ENCODE measurements at places on chromosomes 6 and 20. TPM values are rescaled to one million over a fixed set of nuclear protein-coding genes. Genes with fewer than 3 reads are reported as not detected.

Gene RBPJL
- total RNA-seq = not detected

Gene RSPO3
- total RNA-seq = 2.1 TPM

Gene OPN5
- not detected for total RNA-seq

Gene SUMO4
- total RNA-seq = 5.1 TPM

Gene CTCFL
- total RNA-seq = not detected

Gene NKAIN4
- not detected for total RNA-seq

Gene STX11
- 3.0 TPM for total RNA-seq

Gene COX4I2
- not detected for total RNA-seq

Gene TPMT
- 33.0 TPM for total RNA-seq

Gene RAB23
- total RNA-seq = 5.1 TPM

Gene BPIFB4
- not detected for total RNA-seq

Gene PTGIS
- total RNA-seq = 30.5 TPM

Gene CYP39A1
- 3.3 TPM for total RNA-seq

DNA sequence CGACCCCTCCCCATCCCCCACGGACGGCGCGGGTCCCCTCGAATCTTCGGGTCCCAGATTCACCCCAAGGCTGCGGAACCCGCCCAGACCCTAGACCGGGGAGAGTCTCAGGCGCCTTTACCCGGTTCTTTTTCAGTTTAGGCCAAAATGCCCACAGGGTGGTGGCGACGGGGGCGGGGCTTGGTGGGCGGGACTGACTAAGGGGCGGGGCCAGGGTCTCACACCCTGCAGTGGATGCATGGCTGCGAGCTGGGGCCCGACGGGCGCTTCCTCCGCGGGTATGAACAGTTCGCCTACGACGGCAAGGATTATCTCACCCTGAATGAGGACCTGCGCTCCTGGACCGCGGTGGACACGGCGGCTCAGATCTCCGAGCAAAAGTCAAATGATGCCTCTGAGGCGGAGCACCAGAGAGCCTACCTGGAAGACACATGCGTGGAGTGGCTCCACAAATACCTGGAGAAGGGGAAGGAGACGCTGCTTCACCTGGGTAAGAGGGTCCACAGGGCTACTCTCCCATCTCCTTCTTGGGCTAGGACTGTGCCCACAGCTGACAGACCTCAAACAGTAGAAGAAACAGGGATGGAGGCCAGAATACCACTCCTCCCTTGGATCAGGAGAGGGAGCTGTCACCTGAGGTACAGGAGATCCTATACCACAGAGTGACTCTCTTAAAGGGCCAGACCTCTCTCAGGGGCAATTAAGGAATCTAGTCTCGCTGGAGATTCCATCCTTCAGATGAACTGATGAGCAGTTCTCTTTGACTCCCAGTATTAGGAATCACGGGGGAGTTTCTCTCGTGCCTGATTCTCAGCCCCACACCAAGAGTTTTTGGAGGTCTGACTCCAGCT is 942 bp downstream of the HLA-E start:
- no peaks in the 10 kb centered on the region for H3K27me3 ChIP-seq
- H3K4me3 ChIP-seq = peak overlapping the region; percentile 100
- H3K4me1 ChIP-seq = peaks cover 28% of the 10 kb centered on the region
- DNase-seq = peak; percentile 83
- H3K36me3 ChIP-seq = no peaks in the 10 kb centered on the region

- no peaks in the 10 kb centered on the region for H3K36me3 ChIP-seq
- H3K4me1 ChIP-seq = peaks cover 11% of the 10 kb centered on the region
- no peak for DNase-seq
- H3K4me3 ChIP-seq = no peak overlapping the region
These were observed 98.2 kb upstream of the HDGFL1 start for GRCh38 chr6:22471132-22471690.

DNA sequence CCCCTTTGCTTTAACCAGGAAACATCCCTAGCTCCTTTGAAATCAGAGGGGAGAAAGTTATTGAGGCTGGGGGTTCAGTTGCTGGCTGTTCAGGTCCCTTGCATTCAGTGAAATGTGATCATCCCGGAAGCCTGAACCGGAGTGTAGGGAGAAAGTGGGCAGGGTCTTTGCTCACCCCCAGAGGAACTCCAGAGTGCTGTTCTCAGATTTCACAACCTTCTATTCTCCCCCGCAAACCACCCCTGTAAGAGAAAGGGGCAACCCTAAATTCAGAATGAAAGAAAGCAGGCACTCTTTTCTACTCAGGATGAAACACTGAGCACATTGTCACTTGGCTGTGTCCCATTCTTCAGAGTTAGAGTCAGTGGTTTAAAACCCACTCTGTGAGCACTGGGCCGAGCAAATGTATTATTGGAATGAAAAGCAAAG is 139.8 kb downstream of the KHDC1L start:
- no peaks in the 10 kb centered on the region for H3K4me1 ChIP-seq
- no peaks in the 10 kb centered on the region for H3K27me3 ChIP-seq

- H3K36me3 ChIP-seq = no peaks in the 10 kb centered on the region
- no peaks in the 10 kb centered on the region for H3K27me3 ChIP-seq
- H3K4me3 ChIP-seq = no peak overlapping the region
- no peaks in the 10 kb centered on the region for H3K4me1 ChIP-seq
These were observed 461.8 kb downstream of the PKHD1 start for GRCh38 chr6:51625566-51625965.

DNA sequence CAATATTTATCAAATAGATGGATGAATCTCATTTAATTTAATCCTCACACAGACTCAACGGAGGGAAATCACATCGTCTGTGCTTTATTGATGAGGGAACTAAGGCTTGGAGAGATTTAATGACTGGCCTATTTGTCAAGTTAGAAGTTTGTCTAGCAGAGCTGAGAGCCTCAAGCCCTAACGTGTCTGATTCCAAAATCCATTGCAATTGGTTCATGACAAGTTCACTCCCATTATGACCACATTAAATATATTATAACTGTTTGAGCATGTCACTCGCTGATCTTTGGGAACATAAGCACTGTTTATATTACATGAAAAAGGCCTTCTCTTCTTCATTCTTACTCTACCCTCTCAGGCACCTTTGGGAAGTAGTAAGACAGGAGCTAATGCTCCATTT is 89.4 kb upstream of the SIRPA start:
- H3K27me3 ChIP-seq = no peaks in the 10 kb centered on the region
- H3K4me1 ChIP-seq = peaks cover 22% of the 10 kb centered on the region
- no peak overlapping the region for H3K27ac ChIP-seq
- DNase-seq = no peak
- no peak overlapping the region for H3K4me3 ChIP-seq
- H3K36me3 ChIP-seq = no peaks in the 10 kb centered on the region

- H3K4me1 ChIP-seq = no peaks in the 10 kb centered on the region
- no peak for DNase-seq
- H3K27me3 ChIP-seq = no peaks in the 10 kb centered on the region
- H3K36me3 ChIP-seq = no peaks in the 10 kb centered on the region
- no peak overlapping the region for H3K27ac ChIP-seq
These were observed 27.8 kb downstream of the ZNF451 start for GRCh38 chr6:57117796-57118195.

DNA sequence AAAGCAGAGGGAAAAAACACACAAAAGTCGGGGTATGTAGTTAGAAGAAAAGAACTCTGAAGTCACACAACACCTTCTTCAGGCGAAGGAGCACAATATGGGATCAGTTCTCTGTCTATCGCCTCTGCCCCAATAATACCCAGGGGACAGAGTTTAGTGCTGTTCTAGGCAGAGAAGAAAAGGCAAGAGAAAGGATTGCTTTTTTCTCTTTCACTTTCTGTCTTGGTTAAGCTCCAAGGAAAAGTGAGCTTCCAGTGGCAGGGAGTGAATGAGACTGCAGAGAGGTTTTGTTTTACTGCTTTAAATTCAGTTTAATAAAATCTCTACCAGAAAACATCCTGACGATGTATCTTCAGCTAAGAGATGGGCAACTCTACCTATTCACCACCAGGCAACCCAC is 86.6 kb upstream of the STXBP5 start:
- H3K27ac ChIP-seq = no peak overlapping the region
- peak overlapping the region; percentile 27 for H3K4me3 ChIP-seq
- no peaks in the 10 kb centered on the region for H3K4me1 ChIP-seq
- DNase-seq = no peak

GRCh38 chr20:48824830-48825565 is 2.8 kb downstream of the PREX1 start:
- no peaks in the 10 kb centered on the region for H3K4me1 ChIP-seq
- no peaks in the 10 kb centered on the region for H3K36me3 ChIP-seq
- H3K27ac ChIP-seq = peak overlapping the region; percentile 66
- DNase-seq = no peak
- peak overlapping the region; percentile 13 for H3K4me3 ChIP-seq

DNA sequence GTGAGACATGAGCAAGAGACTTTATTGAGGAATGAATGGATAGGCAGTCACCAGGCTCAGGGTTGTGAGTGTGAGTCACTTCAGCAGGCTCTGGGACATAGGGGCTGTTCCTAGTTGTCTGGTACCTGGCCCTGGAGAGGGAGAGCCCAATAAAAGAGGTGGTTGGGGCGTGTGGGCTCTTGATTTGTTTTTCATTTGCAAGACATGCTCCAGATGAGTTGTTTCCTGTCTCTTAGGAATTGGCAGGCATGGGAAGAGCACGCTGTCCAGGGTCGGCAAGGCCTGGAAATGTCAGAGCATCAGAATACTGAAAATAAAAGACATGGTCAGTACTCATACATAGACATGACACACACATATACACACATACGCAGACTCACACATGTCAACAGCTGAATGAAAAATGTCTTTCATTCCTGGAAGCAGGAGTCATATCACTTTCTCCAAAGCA is 166.3 kb upstream of the SULF2 start:
- DNase-seq = no peak
- H3K27me3 ChIP-seq = no peaks in the 10 kb centered on the region
- H3K36me3 ChIP-seq = no peaks in the 10 kb centered on the region
- H3K27ac ChIP-seq = no peak overlapping the region

DNA sequence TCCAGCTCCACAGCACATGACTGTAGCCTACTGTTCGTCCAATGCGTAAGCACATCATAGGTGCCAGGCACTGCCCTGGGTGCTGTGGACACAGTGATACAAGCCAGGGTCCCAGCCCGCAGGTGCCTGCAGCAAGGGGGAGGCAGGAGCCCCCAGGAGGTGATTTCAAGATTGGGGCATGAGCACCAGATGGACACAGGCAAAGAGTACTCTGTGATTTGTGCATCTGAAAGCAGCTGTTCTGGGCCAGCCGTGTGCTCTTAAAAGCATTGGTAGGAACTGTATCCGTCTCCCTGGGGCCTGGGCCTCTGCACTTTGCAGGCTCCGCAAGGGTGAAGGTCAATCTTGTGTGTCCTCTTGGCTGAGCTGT is 149.8 kb downstream of the SYCP2 start:
- H3K27ac ChIP-seq = no peak overlapping the region
- DNase-seq = no peak
- no peaks in the 10 kb centered on the region for H3K4me1 ChIP-seq
- H3K4me3 ChIP-seq = no peak overlapping the region

- no peaks in the 10 kb centered on the region for H3K27me3 ChIP-seq
- no peaks in the 10 kb centered on the region for H3K4me1 ChIP-seq
- DNase-seq = no peak
- no peak overlapping the region for H3K27ac ChIP-seq
- no peak overlapping the region for H3K4me3 ChIP-seq
These were observed 77.2 kb downstream of the SSR1 start for GRCh38 chr6:7235712-7236305.

DNA sequence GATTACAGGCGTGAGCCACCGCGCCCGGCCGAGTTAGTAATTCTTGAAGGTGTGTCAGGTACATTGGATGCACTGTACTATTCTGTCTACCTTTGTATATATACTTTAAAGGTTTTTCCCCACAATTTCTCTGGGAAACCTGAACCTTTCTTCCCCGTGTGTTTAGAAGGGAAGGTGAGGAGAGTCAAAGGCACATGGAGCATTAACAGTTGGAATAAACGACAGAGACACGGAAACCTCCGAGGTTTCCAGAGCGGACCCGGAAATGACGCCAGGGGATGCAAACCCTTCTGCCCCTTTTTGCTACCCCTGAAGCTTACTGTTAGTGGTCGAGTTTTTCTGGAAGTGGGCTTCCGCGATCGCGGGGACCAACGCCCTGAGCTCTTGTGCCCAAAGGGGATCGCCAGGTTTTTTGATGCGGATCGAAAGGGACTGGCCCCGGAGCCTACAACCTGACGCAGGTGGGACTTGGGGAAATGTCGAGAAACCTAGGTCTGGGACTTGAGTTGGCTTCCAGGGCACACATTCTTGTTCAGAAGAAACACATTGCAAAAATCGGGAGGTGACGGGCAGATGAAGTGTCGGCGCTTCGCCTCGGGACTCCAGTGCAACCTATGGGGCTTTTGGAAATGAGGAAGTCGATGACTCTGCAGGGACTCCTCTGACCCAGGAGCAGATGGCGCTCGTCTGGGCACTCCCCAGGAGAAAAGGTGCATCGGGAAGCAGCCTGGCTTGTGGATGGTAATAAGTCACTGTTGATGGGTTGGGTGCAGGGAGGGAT is 218.2 kb downstream of the OR2B2 start:
- H3K4me1 ChIP-seq = no peaks in the 10 kb centered on the region
- peak; percentile 45 for DNase-seq
- H3K4me3 ChIP-seq = peak overlapping the region; percentile 68
- H3K27ac ChIP-seq = peak overlapping the region; percentile 68
- H3K36me3 ChIP-seq = no peaks in the 10 kb centered on the region
- no peaks in the 10 kb centered on the region for H3K27me3 ChIP-seq

DNA sequence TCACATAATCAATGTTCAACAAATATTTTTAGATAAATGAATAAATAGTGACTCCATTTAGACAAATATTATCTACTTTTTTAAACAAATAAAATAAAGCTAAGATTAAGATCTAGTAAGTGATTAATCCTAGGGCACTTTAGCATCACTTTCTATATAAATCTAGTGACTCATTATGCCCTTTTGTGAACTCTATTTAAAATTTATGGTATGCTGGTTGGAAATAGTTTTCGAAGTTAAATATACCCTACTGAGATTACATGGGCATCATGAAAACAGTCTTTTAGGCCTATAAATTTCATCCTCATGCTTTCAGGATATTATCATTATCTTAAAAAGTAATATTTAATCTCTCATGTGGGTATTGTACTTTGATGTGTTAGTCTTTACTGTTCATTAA is 140.4 kb upstream of the UFL1 start:
- no peak overlapping the region for H3K27ac ChIP-seq
- no peaks in the 10 kb centered on the region for H3K4me1 ChIP-seq
- no peaks in the 10 kb centered on the region for H3K27me3 ChIP-seq
- H3K36me3 ChIP-seq = no peaks in the 10 kb centered on the region

DNA sequence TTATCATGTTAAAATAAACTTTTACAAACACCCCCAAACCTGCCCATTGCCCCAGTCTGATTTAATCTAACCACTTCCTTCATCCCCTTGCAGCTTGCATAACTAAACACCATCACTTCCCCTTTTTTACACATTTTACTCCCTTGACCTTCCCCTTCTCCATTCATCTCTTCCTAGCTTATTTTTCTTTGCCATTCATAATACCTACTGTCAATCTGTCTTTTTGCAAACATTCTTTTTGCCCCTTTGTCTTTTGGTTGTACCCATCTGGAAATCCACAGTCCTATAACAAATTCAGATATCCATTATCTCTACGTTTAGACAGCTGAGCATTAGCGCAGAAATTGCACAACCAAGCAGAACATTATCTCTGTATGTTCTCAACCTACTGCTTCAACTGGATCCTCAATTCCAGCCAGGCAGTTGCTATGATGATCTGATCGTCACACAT is 51.2 kb downstream of the C6orf52 start:
- H3K4me3 ChIP-seq = no peak overlapping the region
- no peaks in the 10 kb centered on the region for H3K27me3 ChIP-seq
- DNase-seq = no peak
- no peaks in the 10 kb centered on the region for H3K4me1 ChIP-seq
- no peaks in the 10 kb centered on the region for H3K36me3 ChIP-seq

GRCh38 chr20:10661261-10661660 is 12.5 kb downstream of the JAG1 start:
- no peaks in the 10 kb centered on the region for H3K27me3 ChIP-seq
- no peak overlapping the region for H3K4me3 ChIP-seq
- no peaks in the 10 kb centered on the region for H3K4me1 ChIP-seq

GRCh38 chr6:159212525-159213280 is 43.5 kb downstream of the FNDC1 start:
- no peaks in the 10 kb centered on the region for H3K4me1 ChIP-seq
- no peak overlapping the region for H3K27ac ChIP-seq
- H3K4me3 ChIP-seq = no peak overlapping the region
- no peaks in the 10 kb centered on the region for H3K27me3 ChIP-seq
